Stimulated activated CD4-positive, alpha-beta T cell treated with anti-CD3 and anti-CD28 coated beads, Interleukin-4, amount 100 ng/mL, for 48 hours (primary cell): ENCODE measurements at places on chromosomes 7 and 10.

- DNase-seq: no peak
Measured at GRCh38 chr10:26977635-26978034, 116.9 kb upstream of the ABI1 start.

- DNase-seq: no peak
Measured at GRCh38 chr7:75793676-75794075, 19.9 kb downstream of the CCL24 start.

GRCh38 chr10:120614680-120615079, 157.7 kb downstream of the PLPP4 start:
- no peak for DNase-seq

GRCh38 chr10:97868134-97868685, 18.6 kb downstream of the GOLGA7B start:
- DNase-seq: no peak

DNA sequence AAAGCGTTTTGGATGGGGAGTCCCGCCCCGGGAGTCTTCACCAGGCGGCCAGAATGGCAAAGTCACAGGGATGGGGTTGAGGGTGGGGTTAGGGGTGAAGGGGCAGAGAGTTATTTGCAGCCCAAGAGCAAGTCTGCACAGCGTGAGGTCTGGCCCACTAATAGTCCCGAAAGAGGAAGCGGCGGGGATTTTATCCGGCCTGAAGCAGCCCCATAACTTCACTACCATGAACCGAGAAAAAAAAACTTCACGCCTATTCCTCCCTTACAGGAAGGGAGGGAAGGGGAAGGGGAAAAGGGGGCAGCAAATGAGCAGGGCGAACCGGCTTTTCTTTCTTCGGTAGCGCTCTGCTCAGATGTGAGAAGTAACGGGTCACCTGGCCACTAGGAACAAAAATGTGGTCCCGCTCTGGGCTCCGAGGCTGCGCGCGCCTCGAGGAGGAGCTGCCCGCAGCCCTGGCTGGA, 712 bp downstream of the ITPRIP start:
- no peak for DNase-seq

DNA sequence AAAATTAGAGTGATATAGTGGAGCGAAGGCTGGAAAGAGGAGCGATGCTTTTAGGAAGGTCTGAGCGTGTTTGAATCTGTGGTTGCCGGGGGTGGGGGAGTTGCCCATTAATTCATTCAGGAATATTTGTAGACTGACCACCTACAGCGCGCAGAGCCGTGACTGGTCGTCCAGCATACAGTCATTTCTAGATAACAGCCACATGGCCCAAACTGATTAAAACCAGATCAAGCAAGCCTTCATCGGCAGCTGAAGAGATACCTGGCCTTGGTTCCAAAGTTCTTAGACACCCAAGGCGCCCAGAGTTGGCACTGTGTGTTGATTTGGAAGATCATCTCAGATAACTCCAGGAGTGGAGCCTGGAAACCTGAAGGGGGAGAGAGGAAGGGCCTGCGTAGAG, 1.7 kb downstream of the PROSER2 start:
- DNase-seq: no peak
